ENCODE measurements at places on chromosomes 6 and 20. TPM values are rescaled to one million over a fixed set of nuclear protein-coding genes. Genes with fewer than 3 reads are reported as not detected.

GRCh38 chr6:107304421-107305025, 154.8 kb downstream of the PDSS2 start:
- peak; percentile 92 for DNase-seq

DNA sequence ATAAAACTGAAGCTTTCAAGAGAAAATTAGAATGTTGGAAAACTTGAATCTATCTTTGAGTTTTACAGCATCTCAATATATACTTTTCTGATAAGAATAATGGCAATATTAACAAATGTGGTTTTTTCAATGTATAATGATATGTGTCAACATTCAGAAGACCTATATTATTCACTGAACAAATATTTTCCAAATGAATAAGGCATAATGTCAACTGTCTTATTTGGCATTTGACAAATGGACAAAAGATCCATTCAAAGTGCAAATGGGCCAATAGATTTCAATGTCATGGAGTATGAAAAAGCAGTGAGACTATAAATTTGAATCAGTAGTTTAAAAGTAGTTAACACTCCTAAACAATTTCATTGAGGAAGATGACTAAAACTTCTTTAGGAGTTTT, 20.9 kb downstream of the LMBRD1 start:
- no peak for DNase-seq

- no peak for DNase-seq
Observed at GRCh38 chr20:41174373-41174772, 37.0 kb downstream of the PLCG1 start.

DNA sequence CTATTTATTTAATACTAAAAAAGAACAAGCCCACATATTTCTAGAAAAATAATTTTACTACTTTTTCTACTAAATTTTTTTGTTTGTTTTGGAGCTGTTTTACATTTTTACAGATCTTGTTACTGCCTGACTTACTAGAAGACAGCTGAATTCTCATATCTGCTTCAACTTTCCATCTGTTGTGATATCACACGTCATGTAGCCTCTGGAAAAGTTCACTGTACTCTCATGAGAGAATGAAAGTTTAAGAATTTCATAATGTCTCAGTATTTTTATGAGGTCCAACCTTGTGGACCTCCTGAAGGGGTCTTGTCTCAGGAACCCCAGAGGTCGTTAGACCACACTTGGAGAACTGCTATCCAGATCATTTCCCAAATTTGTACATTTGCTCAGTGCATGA, 81.7 kb upstream of the MTHFD1L start:
- no peak for DNase-seq

- DNase-seq, result no peak
Observed at GRCh38 chr6:15926256-15926655, 202.6 kb upstream of the MYLIP start.

DNA sequence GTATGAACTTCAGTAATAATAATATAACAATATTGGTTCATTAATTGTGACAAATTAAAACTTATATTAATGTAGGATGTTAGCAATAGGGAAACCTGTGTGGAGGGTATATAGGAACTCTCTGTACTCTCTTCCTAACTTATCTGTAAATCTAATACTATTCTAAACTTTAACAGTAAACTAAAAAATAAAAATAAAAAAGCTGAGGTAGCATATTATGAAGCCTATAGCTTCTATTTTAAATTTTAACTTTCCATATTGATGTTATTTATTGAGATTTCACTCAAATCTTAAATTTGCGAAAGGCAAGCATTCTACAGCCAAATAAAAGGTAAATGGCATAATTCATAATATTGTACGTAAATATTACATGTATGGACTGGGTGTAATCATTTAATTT, 326.4 kb downstream of the MEI4 start:
- DNase-seq, result no peak

GRCh38 chr20:2757001-2757400, 43.4 kb downstream of the CPXM1 start:
- no peak for DNase-seq

The PACSIN1 gene
- 6.4 TPM for total RNA-seq

DNA sequence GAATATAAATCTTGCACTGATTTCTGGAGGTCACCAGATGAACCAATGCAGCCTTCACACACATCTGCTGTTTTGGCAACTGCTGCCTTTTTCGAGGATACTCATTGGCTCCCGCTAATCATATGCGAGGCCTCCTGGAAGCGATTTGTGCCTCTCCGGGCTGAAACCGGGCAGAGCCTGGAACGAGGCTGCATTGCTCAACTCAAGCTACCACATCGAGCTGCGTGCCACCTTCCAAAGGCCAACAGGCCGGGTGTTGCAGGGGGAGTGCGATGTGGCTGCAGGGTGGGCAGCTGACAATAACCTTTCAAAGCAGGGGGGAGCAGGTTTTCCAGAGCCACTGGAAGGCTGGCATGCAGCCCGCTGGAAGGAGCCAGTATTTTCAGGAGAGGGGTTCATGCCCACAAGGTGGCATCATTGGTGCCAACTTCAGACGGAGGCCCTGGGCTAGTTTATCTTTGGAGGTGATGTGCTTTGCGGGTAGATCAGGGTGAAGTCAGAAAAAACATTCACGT, 122.6 kb upstream of the IFNGR1 start:
- peak; percentile 32 for DNase-seq

DNA sequence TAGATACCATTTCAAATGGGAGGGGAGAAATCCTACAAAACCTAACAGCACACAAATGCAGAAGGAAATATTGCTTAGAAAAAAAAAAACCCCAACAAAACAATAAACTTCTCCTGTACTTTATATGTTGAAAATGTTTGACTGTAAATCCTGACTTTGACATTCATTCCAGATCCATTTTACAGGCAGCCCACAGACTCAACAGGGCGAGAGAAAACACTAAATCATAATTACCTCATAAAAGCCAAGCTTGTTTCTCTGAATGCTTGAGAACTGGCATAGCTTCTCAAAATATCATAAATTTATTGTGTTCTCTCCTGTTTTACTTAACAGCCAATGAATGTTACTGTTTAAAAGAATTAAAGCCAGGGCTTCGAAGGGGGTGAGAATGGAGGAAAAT, 273.2 kb downstream of the CD83 start:
- DNase-seq, result no peak

All from PC-9 (cell line).